ENCODE measurements at places on chromosomes 12 and 14.

- no peak for DNase-seq
These were observed 359.6 kb downstream of the BMP4 start for GRCh38 chr14:53596853-53597525.

GRCh38 chr12:3003357-3003992 lies 44.3 kb downstream of the TEAD4 start:
- peak; percentile 20 for DNase-seq

GRCh38 chr14:41498959-41499358 lies 107.7 kb upstream of the LRFN5 start:
- no peak for DNase-seq

- DNase-seq = no peak
These were observed 19.4 kb downstream of the GPR19 start for GRCh38 chr12:12676605-12677004.

DNA sequence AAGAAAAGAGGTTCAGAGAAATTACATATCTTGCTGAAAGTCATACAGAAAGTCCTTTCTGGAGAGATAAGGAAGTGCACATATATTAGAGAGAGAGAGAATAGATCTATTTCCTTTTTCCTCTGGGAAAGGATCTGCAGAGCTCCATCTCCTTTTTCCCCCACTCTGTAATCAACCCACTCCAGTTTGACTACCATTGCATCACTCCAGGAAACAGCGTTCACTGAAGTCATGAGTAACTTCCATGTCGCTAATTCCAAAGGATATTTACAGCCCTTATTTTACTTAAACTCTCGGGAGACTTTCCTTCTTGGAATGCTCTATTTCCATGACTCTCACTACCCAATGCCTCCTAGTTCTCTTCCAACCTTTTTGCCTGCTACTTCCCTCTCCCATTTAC lies 72.5 kb upstream of the PARP11 start:
- DNase-seq = no peak
